NCI-H69 (cell line): ENCODE measurements at places on chromosomes 13 and 19.
A peak's percentile ranks its signal among the peaks of the same experiment; 100 is the strongest.

- peak; percentile 79 for DNase-seq
These were observed 31.2 kb downstream of the TMPRSS9 start for GRCh38 chr19:2391118-2391725.

- peak; percentile 68 for DNase-seq
These were observed 14.5 kb downstream of the KLK4 start for GRCh38 chr19:50896591-50897190.

DNA sequence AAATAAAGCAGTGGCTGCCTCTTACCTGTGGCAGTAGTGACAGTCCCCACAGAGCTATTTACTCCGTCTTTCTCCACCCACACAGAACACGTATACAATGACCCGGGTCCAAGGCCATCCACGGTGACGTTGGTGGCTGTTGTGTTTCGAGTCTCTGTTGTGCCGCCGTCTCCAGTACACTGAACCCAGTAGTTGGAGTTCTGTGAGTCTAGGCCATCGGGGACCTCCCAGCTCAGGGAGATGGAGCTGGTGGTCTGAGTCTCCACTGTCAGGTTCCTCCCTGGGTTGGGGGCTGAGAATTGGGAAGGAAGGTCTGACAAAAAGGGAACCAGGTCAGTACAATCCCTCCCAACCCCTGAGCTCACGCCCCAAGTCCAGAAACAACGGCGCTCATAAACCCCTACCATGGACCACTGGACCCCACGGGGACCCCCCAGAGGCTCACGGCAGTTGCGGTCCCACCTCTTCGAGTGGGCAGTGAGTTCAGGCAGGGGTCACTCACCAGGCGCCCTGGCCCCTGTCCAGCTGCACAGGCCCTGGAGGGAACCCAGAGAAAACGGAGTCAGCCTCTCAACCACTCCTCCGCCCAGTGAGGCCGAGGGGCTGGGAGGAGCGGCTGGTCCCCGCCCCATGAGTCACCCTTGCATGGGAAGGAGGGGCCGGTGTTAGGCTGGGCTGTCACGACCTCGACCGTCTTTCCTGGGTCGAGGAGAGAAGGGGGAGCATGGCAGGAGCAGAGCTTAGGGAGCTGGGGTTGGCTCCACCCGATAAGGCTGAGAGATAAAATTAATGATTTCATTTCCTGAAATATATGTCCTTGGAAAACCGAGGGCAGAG lies 2.4 kb downstream of the PTPRH start:
- DNase-seq: peak; percentile 87

- no peak for DNase-seq
These were observed 9.6 kb upstream of the TNFRSF19 start for GRCh38 chr13:23560571-23561089.
